Cortex of kidney (tissue), 1 donor: ENCODE measurements at places on chromosomes 2 and 18.

DNA sequence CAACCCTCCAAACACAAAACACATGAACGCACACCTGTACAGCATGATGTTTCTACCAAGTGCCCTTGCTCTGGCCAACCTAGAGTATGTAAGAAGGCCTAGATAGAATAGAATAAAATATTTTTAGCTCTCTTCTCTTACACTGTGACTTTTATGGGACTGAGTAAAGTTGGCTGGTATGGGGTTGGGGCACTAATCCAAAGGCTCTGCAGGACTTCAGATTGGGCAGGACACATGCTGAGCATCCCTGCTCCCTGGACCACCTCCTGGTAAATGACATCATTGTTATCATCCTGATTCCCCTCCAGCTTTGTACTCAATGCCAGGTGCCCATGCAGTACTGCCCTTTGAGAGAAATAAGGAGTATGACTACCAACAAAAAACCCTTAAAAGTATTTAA lies 322.2 kb downstream of the SLC8A1 start:
- DNase-seq = no peak

- no peak for DNase-seq
Measured at GRCh38 chr18:47422524-47422923, 171.1 kb upstream of the SKOR2 start.

DNA sequence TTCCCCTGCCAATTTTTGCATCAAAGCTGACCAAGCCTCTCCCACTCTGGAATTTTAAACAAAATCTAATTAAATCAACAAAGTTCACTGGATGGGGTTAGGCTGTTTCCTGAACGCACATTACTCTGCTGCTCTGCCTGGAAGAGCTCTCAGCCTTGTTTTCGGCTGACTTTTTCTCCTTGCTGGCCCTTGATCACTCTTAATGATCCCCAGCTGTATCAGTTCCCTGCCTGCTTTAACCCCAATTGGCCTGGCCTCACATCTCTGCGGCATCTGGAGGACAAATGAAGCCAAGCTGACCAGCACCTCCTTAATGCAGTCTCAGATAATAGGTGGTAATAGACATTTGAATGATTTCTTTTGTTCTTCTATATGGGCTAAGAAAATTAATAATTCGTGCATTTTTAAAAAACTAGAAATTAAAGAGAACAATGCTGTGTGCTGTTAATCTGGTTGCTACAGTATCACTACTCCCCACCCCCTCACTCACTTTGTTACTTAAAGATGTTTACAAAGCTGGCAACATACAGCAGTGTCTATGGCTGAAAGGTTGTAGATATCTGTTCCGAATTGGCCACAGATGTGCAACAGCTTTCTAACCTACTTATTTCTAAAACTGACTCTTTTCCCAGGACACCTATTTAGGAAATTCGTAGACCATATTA lies 415.2 kb upstream of the KCNH7 start:
- DNase-seq = no peak

- no peak for DNase-seq
Measured at GRCh38 chr2:160257041-160257742, 57.1 kb upstream of the ITGB6 start.

DNA sequence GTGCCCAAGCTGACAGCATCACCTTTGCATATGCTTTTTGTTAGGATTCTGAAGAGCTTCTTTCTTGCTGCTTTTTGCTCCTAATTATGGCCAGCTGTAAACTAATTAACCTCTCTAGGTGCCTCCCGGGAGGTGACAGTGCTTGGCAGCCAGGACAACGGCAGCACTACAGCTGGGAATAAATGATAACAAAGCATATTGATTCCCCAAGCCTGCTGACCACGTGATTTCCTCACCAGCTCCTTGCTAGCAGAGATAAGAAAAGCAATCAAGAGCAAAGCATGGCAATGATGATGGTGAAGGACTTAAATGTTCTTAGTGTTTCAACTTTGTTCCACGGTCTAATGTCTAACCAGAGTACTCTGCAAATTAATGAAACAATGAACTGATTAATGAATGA lies 1074.4 kb upstream of the GYPC start:
- no peak for DNase-seq

DNA sequence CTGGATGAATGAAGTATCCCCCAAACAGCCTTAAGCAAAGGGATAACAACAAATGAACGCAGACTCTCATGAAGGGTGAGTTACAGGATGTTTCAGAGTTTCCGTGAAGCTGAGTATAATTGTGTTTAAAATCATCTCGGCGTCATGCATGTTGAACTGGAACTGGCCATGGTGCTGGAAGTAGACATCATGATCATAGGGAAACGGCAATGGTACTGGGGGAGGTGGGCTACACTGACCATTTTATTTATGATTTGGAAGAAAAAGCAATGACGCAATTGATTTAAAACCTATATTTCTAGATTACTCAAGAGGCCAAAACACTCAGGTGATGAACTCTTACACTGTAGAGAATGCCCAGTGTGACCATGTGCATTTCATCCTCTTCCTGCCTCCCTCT lies 387.9 kb upstream of the MYT1L start:
- DNase-seq = no peak

DNA sequence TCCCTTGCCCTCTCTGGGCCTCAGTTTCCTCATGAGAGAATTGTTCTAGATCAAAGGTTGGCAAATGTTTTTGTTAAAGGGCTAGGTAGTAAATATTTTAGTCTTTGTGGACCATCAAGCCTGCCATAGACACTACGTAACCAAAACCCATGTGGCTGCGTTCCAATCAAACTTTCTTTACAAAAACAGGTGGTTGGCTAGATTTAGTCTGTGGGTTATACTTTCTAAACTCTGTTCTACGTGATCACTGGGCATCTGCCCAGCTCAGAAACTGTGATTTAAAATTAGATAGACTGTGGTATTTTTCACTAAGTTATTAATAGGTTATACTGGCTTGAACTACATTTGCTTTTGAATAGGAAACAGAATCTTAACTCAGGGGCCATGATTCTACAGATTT lies 149.8 kb upstream of the DCC start:
- no peak for DNase-seq

DNA sequence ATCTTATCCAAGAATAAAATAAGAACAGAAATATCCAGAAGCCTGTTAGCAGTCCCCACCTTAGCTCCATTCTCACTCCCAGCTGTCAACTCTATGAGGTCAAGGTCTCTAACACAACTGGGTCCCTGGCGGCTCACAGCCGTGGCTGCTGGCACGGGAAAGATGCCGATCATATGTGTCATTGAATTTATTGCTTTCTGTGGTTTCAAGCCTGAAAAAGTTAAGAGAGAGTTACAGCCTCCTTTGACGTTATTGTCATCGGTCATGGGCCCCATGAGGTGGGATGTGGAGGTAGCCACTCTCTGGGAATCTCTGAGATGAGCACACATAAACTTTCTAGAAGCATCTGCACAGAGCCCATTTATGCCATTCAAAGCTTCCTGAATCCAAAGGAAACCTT lies 28.7 kb upstream of the CABLES1 start:
- DNase-seq = no peak

DNA sequence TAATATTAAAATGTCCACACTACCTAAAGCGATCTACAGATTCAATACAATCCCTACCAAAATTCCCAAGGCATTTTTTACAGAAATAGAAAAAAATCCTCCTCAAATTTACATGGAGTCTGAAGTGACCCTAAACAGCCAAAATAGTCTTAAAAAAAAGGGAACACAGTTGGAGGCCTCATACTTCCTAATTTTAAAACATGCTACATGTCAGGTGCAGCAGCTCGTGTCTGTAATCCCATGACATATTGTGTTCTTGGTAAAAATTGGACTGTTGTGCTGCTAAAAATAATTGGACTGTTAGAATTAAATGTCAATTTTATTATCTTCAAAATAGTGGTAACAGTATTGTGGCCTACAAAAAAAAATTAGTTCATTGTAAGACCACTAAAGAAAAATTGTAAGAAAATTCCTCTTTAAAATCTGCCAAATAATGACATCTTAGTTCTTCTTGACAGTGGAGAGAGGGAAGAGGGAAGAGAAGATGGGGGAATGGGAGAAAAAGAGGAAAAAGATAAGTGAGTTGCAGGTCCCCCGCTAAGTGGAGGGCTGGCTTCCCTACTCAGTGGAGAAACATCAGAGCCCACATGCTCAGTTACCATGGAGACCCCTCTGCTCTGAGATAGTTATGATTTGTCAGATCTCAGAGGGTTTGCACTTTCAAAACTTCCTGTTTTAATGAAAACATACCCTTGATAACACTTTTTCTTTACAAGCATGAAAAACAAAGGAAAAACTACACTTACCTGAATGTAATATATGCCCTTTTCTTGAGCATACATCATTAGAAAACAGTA lies 46.5 kb downstream of the UNC50 start:
- DNase-seq = no peak

- DNase-seq = no peak
Measured at GRCh38 chr2:14635391-14635871, 2.9 kb downstream of the LRATD1 start.

DNA sequence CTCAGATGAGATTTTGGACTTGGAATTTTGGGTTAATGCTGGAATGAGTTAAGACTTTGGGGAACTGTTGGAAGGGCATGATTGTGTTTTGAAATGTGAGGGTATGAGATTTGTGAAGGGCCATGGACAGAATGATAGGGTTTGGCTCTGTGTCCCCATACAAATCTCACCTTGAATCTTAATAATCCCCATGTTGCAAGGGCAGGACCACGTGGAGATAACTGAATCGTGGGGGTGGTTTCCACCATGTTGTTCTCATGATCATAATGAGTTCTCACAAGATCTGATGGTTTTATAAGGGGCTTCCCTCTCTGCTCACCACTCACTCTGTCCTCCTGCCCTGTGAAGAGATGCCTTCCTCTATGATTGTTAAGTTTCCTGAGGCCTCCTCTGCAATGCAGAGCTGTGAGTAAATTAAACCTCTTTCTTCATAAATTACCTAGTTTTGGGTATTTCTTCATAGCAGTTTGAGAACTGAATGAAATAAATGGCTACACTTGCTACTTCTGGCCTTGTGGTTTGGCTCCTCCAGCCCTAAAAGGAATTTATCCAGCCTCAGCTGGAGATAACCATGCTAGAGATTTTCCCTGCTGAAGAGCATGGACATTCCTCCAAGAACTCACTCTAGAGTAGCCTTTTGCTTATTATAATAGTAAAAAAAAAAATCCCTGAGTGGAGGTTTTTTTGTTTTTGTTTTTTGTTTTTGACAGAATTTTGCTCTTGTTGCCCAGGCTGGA lies 144.3 kb upstream of the TFPI start:
- no peak for DNase-seq

GRCh38 chr2:235614176-235614860 lies 120.5 kb downstream of the AGAP1 start:
- no peak for DNase-seq

- no peak for DNase-seq
Measured at GRCh38 chr18:78711971-78712370, 267.6 kb upstream of the SALL3 start.

GRCh38 chr18:1466035-1466434 lies 561.4 kb downstream of the ADCYAP1 start:
- DNase-seq = no peak

GRCh38 chr18:28109781-28110560 lies 67.0 kb downstream of the CDH2 start:
- no peak for DNase-seq

- DNase-seq = no peak
Measured at GRCh38 chr2:28052691-28053090, 162.2 kb downstream of the BABAM2 start.

GRCh38 chr18:23592911-23593310 lies 6.6 kb upstream of the NPC1 start:
- no peak for DNase-seq

DNA sequence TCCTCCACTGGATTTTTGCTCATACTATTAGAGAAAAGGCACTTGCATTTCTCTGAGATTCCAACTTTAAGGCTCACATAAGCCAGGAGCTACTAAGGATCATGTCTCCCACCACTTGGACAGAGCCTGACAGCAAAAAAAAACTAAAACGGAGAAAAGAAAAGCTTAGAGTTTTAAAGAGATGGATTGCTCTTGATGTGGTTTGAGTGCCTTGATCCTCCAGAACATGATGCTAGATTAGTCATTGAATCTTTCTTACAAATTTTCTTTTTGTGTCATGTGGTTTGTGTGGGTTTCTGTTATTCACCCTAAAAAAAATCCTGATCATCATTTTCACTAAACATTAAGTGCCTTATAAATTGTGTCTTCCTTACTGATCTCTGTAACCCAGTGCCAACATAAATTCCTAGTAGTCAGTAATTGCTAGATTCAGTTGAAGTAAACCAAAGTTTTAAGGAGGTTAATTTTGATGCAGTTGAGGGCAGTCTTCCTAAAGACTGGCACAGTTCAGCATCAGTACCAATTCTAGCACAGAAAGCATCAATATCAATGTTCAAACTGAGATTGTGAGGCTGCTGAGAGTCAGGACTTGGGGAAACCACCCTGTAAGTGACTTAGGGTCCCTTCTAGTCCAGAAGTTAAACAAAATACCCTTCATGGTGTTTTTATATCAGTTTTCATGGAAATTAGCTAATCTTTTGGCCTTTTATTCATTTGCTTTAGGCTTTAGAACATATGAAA lies 206.3 kb downstream of the RAD51AP2 start:
- DNase-seq = no peak

DNA sequence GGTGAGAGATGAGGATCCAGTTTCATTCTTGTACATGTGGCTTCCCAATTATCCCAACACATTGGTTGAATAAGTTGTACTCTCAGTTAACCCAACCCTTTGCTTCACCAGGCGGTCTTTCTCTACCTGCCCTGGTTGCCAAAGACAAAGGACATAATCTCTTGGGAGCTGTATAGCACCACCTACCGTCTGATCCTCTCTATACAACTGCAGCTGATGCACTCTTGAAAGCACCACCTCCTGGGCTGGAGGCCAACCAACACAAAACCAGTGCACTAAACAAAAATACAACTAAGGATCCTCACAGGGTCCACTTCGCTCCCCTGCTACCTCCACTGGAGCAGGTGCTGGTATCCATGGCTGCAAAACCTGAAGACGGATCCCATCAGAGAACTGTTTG lies 473.6 kb upstream of the NRXN1 start:
- no peak for DNase-seq

DNA sequence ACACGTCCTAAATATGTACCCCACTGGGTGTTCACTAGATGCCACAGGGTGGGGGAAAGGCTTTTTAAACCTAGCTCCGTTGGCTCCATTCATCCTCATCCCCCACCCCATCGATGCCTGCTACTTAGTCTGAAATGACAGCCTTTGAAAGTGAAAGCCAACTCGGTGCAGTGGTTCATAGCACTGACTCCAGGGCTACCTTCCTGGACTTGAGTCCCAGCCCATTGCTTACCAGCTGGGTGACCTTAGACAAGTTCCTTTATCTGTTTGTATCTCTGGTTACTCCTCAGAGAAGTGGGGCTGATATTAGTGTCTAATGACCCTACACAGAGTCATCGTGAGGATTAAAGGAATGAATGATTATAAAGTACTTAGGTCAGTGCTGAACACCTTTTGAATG lies 24.4 kb downstream of the EHD3 start:
- DNase-seq = no peak

DNA sequence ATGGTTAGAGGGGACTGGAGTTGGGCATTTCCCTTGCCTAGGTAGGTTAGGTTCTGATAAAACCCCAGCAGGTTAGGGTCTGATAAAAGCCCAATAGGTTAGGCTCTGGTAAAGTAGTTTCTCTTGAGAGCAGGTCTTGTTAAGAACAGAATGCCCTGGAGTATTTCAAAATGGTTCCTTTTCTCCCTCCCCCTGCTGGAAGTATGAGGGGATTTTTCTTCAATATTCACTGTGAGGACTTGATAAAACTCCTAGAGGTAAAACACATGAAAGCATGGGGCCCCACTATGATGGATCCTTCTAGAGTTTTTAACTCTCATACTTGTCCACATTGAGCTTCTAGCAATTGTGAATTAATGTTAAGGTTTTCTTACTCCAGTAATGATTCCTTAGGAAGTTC lies 27.6 kb downstream of the ANKAR start:
- DNase-seq = no peak

GRCh38 chr2:201411421-201411820 lies 39.8 kb downstream of the TRAK2 start:
- no peak for DNase-seq
